ENCODE measurements at places on chromosomes 3 and 15.

DNA sequence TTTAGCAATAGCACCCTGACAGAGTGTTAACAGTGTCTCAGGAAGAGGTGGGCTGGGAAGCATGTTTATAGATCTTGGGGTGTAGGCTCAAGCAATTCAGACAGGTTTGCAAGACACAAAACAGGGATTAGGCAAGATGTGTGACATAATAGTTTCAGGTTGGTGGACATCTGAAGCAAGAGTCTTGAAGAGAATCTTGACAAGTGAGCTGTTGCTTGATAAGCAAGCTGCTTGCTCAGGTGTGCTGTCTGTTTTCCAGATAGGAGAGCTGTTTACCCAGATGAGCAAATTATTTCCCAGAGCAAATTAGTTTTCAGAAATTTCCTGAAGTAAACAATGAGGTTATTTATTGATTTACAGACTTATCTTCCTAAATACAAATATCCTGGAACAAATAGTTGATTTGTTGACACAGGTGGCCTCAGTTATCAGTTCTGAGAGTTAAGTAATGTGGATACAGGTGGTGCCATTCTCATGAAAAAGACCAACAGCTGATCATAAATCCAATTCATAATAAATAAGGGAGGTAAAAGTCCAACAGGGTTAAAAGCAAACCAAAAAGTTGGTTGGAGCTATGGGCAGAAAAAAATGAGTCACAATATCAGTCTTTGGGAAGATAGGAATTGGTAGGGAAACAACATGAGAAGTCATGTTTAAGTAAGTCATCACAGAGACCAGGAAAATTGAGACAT lies 437.3 kb downstream of the TBL1XR1 start:
- DNase-seq = no peak

- DNase-seq = no peak
Measured at GRCh38 chr3:59515966-59516365, 466.1 kb upstream of the CFAP20DC start.

DNA sequence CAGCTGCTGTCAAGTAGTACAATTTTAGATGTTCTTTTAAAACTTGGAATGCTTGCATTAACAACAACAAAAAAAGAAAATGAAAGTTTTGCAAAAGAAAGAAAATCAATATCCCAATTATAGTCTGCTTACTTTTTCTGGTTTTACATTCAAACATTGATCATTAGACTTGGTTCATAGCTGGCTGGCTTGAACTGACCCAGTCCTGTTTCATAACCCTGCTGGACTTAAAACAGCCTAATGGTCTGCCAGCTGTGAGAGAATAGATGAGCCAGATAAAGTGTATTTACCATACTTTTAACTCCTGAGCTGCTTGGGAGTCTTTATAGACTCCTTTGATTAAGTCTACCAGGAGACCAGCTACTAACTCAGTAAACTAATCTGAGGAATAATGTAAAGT lies 59.2 kb downstream of the PIAS1 start:
- DNase-seq = no peak

GRCh38 chr3:194959217-194959616 lies 273.5 kb downstream of the FAM43A start:
- DNase-seq = no peak

DNA sequence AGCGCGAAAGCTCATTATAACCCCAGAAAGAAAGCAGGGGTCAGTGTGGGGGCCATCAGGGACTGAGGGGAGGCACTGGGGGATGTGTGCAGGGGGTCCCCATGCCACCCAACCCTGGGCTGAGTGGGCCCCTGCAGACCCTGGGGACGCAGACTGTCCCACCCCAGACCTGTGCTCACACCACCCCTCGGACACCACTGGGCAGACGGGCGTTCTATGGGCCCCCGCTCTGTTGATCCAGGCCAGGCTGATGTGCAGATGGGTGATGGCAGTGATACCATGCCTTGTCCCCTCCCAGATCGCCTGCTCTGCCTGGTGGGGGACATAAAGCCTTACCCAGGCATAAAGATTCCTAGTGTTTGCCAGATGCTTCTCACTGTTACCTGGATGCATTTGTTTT lies 259.7 kb upstream of the TLE3 start:
- no peak for DNase-seq

- no peak for DNase-seq
Measured at GRCh38 chr3:123258811-123259420, 57.2 kb downstream of the SEC22A start.

- no peak for DNase-seq
Measured at GRCh38 chr3:110727056-110727455, 344.6 kb upstream of the NECTIN3 start.

DNA sequence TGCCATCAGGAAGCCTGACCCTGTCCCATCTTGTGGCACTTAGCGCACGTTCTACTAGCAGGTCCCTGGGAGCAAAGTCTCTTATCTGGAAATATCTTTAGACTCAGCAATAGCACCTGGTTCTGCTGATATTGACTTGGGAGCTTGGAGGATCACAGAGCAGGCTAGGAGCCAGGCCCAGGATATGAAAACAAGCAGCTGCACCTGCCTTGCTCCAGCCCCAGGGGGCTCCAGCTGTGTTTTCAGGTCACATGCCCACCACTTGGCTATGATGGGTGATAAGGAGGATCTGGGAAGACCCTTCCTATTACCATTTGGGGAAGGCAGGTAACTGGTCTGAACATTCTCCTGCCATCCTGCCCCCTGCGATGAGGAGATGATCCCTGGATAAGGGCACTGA lies 87.8 kb downstream of the C3orf70 start:
- no peak for DNase-seq

- peak; percentile 66 for DNase-seq
Measured at GRCh38 chr3:50321336-50322114, 1.0 kb downstream of the HYAL2 start.

DNA sequence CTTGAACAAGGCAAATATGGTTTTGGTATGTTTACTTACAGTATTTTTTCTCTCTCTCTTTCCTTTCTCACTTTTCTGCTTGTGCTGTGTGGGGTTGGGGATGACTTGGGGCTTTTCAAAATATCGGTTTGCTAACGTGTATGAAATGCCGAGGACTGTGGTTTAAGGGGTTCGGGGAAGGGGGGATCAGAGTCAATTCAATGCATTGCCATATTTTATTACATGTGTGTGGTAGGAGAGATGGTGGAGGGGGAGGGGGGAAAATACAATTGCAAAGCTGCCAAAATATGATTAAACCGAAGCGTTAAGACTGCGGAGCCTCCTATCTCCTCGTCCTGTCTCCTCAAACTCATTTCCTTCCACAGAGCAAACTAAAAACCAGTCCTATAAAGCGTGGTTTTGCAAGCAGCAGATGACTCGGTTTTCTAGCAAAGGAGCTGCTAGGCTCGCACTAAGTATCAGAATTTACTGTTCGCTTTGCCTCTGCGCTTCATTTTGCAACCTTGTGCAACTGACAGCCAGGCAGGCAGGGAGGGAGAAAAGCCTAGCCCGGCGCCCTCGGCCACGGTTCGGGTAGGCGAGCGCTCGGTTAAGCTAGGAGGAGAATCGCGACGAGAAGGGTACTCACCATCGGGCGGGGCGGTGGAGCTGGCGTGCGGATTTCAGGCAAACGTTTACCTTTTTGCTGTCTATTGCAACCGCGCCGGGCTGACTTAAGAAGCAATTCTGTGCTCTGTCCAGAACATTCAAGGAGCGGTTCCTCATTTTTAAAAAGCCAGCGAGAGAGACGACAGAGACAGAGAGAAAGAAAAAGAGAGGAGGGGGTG lies 4.0 kb upstream of the NR2F2 start:
- DNase-seq = no peak

GRCh38 chr15:33094336-33094735 lies 100.2 kb downstream of the FMN1 start:
- DNase-seq = no peak

GRCh38 chr15:97566961-97567360 lies 393.5 kb upstream of the ARRDC4 start:
- no peak for DNase-seq

DNA sequence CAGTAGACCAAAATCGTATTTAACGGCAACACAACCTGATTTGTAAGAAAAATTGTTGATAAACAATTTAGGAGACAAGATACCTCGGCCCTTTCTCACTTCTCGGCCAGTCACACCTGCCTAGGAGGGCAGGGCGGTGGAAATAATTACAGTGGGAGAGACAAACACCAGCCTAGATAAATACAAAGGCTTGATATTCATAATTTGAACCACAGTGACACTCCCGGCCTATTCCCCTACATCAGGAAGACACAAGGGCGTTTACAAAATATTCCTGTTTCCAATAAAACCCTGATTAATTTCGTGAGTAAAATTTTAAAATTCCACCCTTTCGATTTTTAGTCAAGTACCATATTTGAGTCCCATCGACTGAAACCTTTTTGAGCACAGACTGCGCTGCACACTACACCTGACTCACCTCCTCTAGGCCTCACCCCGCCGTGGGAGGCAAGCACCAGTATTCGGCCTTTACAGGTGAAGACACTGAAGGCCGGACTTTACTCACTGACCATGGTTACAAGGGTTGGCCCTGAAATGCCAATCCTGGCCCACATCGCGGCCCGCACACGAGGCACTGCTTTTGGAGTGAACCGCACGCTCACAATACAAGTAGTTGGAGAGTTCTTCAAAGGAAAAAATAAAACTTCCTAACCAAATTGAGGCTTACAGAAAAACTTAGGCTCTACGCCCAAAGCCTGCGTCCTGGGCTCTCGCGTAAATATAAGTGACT lies 794 bp downstream of the ARPP19 start:
- no peak for DNase-seq

DNA sequence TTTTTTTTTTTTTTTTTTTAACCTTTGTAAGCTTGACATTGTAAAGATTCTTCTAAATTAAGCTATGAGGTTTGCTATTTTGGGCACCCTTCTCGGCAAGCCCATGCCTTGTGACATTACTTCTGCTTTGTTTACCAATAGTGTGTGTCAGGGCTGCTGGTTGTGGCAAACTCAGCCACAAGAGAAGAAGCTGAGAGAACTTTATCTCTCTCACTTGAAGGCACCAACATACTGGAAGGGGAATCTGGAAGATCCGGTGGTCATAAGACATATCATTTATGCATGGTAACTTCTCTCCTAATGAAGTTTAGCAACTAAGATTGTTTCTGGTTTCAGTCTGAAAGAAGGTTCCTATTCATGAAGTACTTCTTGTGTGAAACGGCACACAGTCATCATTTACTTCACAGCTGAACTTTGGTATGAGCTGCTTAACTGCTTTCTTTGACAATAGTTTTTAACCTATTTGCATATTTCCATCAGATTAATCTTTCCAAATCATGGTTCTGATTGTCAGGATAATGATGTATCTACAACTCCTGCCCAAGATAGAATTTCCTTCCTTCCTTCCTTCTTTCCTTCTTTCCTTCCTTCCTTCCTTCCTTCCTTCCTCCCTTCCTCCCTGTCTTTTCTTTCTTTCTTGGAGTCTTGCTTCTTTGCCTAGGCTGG lies 189.3 kb downstream of the NFKBIZ start:
- no peak for DNase-seq

DNA sequence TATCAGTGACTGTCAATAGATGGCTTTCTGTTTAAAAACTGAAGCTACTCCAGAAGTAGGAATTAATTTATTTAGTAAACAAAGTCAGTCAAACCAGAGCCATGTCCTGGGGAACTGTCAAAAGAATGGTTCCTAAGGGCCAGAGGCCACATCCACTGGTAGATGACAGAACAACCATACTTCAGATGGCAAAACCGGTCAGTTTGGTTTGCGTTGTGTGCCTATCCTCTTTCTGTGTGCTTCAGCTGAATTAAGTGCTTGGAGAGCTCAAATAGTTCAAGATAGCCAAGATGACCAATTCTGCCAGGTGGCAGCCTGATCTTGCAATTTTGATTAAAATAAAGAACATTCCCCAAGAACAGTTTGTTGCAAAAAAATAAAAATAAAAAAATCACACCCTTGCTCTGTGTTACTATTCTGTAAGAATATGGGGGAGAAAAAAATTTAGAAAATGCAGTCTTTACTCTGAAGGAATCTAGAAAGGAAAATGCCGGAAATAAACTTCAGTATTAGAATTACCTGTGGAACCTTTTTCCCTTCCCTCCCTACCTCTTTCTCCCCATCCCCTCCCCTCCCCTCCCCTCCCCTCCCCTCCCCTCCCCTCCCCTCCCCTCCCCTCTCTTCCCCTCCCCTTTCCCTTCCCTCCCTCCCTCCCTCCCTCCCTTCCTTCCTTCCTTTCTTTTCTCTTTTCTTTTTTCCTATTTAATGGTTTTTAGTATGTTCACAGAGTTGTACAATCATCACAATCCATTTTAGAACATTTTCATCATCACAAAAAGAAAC lies 2.5 kb downstream of the MAP3K13 start:
- no peak for DNase-seq

DNA sequence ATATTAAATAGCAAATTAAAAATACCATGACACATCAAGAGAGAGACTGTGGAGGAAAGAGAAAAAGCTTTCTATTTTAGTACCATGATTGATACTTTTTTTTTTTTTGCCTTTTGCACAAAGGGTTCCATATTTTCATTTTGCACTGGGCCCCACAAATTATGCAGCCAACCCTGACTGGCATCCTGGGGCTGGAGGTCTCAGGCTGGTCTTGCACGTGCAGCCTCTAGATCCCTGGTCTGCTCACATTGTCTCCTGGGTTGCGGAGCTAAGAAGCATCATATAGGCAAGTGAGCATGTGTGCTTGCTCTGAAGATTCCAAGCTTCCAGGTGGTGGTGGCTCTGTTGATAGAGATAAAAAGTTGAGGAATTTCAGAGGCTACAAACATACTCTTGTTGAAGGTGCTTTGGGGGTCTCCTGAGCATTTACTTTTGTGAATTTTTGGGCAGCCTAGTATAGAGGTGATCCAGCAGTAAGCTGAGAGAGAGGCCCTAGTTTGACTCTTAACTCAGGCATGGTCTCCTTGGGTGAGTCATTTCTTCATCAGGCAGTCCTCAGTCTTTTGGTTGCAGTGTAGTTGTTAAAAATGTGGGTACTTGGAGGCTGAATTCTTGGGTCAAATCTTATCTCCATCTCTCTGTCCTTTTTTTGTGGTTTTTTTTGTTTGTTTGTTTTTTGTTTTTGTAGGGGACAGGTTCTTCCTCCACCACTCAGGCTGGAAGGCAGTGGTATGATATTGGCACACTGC lies 31.3 kb downstream of the SMAD3 start:
- no peak for DNase-seq

DNA sequence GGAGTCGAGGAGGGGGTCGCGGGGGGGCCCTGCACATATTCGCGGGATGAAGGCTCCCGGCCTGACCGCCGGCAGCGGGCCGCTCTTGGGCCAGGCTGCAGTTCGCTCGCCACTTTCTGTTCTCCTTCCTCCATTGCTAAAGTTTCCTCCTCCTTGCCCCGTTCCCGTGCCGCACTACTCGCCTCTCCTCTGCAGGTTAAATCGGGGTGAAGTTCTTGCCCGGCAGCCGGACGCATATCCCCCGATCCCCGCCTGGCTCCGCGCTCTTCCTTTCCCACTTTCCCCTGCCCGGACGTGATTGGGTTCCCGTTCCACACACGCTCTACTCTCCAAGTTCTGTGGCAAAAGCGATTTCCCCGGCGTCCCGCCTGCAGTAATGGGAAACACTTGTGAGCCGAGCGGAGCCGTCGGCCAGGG lies 556 bp downstream of the CRYBG3 start:
- no peak for DNase-seq
